ENCODE measurements at places on chromosomes 3 and 15. TPM values are rescaled to one million over a fixed set of nuclear protein-coding genes. Genes with fewer than 3 reads are reported as not detected.
A peak's percentile ranks its signal among the peaks of the same experiment; 100 is the strongest.

CPN2 gene
- polyA plus RNA-seq, result not detected

KNG1 gene
- not detected for polyA plus RNA-seq

CSTA gene
- polyA plus RNA-seq, result not detected

ZNF662 gene
- not detected for polyA plus RNA-seq

THUMPD3 gene
- 12.4 TPM for polyA plus RNA-seq

CAMK2N2 gene
- polyA plus RNA-seq, result not detected

RAB6B gene
- not detected for polyA plus RNA-seq

SEMA3B gene
- polyA plus RNA-seq, result not detected

COLQ gene
- not detected for polyA plus RNA-seq

ACAD11 gene
- 4.0 TPM for polyA plus RNA-seq

C3orf52 gene
- polyA plus RNA-seq, result not detected

TUSC7 gene
- not detected for polyA plus RNA-seq

DNA sequence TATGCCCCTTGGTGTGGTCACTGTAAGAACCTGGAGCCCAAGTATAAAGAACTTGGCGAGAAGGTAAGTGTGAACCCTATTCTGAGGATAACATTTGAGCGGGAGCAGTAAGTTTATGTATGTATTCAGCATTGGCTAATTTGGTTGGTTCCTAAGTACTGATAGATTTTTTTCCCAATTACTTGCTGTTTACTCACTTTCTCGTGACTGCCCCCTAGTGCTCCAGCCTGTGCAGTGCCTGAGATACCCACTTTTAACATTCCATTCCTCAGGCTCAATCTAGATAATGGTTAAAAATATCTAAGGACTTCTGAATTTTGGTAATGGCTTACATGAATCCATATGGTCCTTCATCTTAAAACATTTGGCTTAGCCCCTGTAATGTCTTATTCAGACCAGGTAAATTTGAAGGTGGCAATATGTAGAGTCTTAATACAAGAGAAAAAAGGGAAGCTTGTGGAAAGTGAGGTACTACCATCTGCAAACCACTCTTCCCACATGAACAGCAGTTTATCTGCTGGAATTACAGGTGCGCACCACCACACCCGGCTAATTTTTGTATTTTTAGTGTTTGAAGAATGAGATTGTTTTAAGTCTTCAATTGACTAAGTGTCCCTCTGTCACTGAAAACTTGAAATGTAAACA, 7.1 kb downstream of the ELL3 start:
- DNase-seq, result peak; percentile 55

GRCh38 chr3:185292238-185292637, 38.4 kb upstream of the EHHADH start:
- no peak for DNase-seq

GRCh38 chr15:67104510-67104909, 39.1 kb downstream of the SMAD3 start:
- DNase-seq, result no peak

- no peak for DNase-seq
Measured at GRCh38 chr3:93934366-93935046, 39.2 kb downstream of the PROS1 start.

DNA sequence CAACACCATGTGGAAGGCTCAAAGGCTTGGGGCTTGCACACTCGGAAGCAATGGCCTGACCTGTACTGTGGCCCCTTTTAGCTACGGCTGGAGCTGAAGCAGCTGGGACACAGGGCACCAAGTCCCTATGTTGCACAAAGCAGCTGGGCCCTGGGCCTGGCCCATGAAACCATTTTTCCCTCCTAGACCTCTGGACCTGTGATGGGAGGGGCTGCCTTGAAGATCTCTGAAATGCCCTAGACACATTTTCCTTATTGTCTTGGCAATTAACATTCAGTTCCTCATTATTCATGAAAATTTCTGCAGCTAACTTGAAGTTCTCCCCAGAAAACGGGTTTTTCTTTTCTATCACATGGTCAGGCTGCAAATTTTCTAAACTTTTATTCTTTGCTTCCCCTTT, 85.6 kb upstream of the ALDH1A3 start:
- DNase-seq, result no peak

- DNase-seq, result no peak
Measured at GRCh38 chr15:40891138-40891537, 3.1 kb upstream of the VPS18 start.

GRCh38 chr15:40290918-40291574, 8.2 kb upstream of the ANKRD63 start:
- no peak for DNase-seq

DNA sequence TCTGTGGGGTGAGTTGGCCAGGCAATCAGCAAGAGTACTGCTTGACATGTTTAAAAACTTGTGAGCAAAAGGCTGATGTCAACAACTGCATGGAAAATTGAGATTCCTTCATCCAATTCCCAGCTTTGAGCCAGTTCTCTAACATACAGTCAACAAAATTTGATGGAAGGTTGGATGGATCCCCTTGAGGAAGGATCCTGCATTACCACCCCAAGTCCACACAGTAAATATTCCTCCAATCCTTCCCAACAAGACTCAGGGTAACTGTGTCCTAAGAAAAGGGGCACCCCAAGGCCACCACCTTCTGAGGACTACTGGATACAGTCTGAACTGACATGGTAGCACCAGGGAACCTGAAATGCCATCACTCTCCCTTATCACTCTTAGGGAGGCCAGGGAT, 15.1 kb downstream of the GLB1 start:
- no peak for DNase-seq

DNA sequence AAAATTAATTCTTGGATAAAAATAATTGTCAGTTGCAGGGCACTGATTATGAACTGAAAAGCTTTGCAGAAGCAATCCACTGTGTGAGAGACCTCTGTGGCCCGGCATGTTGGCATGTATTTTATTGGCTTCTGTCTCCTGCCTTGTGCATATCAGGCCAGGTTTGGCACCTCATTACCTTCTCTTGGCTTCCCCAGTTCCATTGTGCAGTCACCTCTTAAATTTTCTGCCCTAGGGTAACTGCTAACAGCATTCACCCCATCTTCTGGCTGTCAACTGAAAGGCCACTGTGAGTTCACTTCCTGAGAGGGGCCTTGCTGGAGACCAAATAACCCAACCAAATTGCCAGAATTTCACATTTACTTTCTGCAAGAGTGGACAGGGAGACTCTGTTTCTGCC, 92.7 kb upstream of the RARB start:
- DNase-seq, result no peak

GRCh38 chr3:21163956-21164355, 587.1 kb downstream of the ZNF385D start:
- no peak for DNase-seq

GRCh38 chr3:130529486-130530215, 12.7 kb downstream of the COL6A6 start:
- DNase-seq, result no peak

DNA sequence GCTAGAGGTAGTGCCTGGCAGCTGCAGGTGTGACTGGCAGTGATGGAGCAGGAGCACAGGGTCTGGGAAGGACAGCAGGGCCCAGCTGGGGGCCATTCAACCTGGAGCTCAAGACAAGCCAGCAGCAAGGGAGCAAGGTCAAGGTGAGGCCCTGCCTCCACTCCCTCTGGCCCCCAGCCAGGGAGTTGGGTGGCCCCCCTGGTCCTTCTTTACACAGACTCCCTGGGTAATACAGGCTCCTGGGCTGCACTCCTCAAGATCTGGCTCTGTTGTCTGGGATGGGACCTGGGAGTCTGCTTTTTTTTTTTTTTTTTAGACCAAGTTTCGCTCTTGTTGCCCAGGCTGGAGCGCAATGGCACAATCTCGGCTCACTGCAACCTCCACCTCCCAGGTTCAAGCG, 14.5 kb downstream of the GNAI2 start:
- no peak for DNase-seq

GRCh38 chr15:96360581-96361308, 30.2 kb downstream of the NR2F2 start:
- DNase-seq, result no peak

- no peak for DNase-seq
Measured at GRCh38 chr3:150826466-150827282, 63.7 kb upstream of the SIAH2 start.

- DNase-seq, result no peak
Measured at GRCh38 chr3:13017361-13018042, 55.7 kb downstream of the IQSEC1 start.

All from naive B cell (primary cell).